GM04504 (cell line): ENCODE measurements at places on chromosomes 3 and 15.

- peak; percentile 22 for DNase-seq
Measured at GRCh38 chr3:33277193-33277882, at the start of gene FBXL2. Gene FBXL2 (plus strand): TSS chr3:33277442. CDS start chr3:33277513, 71 bp downstream.

DNA sequence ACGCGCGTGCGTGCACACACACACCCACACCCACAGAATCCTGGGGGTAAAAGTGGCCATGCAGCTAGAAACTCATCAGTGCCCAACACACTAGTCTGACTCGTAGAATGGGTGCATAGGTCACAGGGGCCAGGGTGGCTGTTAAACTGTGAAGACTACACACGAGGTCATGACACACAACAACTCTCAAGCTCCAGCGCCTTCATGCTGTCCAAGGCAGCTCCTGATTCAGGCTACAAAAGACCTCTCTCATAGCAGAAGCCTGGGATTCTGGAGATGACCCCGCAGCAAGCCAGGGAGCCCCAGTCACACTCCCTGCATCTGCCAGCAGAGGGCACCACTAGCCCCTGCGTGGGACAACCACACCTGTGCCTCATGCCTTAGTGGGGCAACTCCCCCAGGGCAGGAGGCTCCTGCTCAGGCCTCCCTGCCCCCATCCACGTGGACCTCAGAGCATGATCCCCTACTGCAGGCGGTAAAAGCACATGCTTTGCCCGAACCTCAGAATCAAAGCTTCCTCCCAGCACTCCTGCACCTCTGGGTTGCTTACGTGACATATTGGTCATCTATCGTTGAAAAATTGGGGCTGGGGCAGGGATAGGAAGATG lies 93.1 kb downstream of the LRIG1 start:
- DNase-seq = no peak

DNA sequence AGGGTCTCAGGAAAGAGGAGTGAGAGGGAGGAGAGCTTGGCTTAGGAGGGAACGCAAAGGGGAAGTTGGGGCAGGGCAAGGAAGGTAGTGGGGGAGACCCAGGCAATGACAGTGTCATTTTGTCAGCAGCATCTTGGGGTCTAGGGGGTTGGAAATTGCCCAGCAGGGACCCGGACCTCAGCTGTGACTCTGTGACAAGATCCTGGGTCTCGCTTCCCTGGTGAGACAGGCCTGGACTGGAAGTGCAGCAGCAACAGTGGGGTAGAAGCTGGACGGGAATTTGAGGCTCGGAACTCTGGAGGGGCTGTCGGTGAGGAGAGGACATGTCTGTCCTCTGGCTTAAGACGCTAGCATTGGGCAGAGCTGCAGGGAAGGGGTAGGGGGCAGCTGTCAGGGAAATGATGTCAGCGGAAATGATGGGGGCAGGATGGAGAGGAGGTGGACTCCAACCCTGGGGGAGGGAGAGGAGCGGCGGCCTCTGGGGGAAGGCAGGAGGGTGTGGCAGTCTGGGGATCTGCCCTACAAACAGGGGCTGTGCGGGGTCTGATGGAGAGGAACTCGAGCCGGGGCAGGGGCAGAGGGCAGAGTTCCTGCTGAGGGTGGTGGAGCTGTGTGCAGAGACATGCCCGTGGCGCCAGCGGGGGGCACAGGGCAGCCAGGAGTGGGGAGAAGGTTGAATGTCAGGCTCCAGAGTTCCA lies 12.3 kb downstream of the ANPEP start:
- no peak for DNase-seq

- no peak for DNase-seq
Measured at GRCh38 chr15:40637221-40637745, 43.2 kb downstream of the KNL1 start.

GRCh38 chr3:168802766-168803165 lies 707.0 kb upstream of the GOLIM4 start:
- no peak for DNase-seq

GRCh38 chr15:81242778-81243177 lies 46.1 kb downstream of the IL16 start:
- DNase-seq = no peak

GRCh38 chr3:108283006-108283405 lies 13.3 kb upstream of the HHLA2 start:
- no peak for DNase-seq

GRCh38 chr3:153595186-153595815 lies 433.3 kb downstream of the RAP2B start:
- peak; percentile 9 for DNase-seq

GRCh38 chr3:26682406-26682805 lies 59.8 kb downstream of the LRRC3B start:
- DNase-seq = no peak

GRCh38 chr3:150370122-150370602 lies 37.9 kb upstream of the TSC22D2 start:
- DNase-seq = peak; percentile 94

DNA sequence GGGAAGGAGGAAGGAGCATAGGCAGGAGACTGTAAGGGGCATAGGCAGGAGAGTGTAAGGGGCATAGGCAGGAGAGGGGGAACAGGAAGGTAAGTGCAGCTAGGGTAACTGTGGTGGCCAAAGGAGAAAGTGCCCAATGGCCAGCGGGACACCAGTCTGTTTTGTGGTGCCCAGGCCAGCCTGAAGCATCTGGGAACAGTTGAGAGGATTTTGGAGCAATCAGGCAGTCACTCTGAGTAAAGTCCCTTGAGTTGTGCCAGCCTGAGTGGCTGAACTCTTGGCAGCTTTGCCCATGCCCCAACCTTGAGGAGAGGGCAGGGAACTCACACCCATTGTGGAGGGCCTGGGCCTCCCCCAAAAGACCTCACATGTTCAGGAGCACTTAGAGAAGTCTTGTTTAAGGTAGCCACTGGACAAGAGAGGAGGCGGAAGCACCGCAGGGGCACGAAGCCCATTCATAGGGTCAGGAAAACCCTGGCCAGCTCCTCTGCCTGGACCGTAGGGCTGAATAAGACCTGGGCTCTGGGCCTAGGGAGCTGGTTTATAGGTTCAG lies 3.5 kb upstream of the TGM5 start:
- no peak for DNase-seq

DNA sequence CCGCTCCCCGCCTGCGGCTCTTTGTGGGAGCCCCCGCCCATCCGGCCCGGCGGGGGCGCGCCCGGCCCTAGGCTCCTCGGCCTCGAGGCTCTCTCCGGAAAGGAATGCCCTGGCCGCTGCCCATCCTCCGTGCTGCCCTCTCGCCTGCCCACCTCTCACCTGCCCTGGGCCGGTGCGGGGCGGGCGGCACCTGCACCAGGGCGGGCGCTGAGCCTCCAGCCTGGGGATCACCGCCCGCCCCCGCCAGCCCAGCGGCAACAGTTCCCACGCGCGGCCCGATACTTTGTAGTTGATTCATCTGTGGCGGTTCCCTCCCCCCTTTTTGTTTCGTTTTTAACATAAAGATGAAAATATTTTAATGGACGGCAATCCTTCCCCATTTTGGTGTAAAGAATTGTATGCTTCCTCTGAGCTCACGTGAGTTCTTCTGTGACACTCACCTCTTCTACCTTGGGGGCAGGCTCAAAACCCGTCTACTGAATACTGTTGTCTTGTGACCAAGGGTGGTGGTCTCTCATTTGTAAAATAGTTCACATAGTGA lies 1.9 kb downstream of the KLF13 start:
- no peak for DNase-seq

DNA sequence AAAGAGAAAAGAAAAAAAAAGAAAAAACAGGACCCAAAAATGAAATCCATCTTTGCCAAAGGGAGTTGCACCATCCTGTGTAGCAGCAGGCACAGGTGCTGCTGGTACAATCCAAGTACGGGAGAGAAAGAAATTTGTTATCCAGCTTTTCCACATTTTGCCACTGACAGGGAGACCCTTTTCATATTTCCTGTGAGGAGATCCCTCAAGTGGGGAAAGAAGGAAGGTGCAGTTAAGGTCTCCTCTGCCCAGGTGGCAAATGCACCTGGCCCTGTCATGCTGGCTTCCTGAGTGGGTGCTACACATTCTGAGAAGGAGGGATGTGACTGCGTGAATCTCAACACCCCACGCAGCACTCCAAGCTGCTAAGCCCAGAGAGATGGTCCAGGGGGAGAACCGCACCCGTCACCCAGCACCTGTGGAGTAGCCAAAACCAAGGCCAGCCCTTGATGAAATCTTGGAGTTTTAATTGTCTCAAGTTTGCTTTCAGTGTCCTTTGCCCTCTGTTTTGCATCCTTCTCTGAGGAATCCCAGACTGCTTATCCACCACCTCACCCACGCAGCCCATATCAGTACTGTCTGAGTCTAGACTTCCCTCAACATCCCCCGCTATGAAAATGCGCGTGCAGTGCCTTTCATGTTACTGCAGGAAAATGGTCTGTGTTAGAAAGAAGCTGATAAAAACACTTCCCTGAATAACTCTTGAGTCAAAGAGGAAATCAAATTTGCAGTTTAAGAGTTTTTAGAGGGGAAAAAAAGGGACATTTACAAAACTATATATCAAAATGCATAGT lies 141.9 kb upstream of the THBS1 start:
- no peak for DNase-seq

DNA sequence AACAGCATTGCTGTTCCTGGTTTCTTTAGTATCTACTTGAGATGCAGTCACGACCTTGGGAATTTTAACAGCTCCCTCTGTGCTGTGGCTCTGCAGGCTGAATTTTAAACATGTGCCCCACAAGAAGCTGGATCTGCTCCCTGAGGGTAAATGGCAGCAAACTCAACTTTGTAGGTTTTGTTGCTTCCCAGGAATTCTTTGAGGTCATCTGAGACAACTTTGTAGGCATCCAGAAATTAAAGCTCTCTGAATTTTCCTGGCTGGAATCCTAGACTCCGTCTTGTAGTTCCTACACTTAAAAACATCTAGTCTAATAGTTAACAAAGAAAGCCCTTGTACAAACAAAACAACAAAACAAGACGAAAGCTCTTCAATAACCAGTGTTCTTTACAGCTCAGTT lies 366.3 kb downstream of the FEZF2 start:
- peak; percentile 52 for DNase-seq

DNA sequence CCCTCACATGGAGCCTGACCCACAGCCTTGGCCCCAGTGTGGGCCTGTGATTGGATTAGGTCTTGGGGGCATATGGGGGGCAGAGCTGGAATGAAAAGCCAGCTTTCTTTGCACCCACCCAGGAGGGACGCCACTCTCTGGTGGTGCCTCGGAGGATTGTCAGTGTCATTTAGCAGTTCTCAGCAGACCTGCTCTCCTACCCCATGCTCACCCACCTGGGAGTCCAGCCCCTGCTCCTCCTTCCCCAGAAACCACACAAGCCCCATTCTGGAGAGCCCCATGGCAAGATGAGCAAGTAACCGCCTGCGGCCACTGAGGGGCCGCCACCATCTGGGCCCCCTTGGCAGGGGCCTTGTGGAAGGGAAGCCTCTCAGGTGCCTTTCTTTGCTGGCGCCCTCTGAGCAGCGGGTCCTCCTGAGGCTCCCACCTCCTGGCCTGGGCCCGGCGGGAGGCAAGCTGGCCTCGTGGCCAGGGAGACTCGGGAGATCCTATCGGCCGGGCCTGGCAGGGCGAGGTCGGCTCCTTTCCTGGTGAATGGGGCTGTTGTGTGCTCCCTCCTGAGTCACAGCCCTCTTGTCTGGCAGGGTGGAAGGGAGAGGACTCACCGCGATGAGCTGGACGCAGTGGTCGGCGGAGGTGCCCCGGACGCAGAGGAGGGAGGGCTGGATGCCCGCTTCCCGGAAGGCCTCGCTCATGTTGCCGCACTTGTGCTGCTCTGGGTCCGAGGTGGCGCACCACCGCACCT lies 2.3 kb downstream of the MELTF start:
- DNase-seq = no peak

- DNase-seq = no peak
Measured at GRCh38 chr3:59558906-59559720, 509.3 kb upstream of the CFAP20DC start.

DNA sequence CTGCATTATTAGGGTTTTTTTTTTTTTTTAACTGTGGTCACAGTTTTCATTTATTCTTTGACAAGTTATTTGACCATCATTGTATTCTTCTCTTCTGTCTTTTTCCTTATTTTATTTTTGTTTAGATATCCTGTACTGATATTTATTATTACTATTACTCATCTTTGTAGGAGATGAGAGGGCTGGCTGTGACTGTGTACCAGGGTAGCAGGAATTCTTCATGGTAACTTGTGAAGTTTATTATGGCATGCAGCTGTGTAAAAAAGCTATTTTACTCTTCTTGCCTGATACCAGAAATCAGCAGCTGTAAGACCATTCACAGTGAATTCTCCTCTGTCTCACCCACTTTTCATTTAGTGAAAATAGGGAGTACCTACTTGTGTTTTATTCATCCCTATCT lies 44.5 kb downstream of the ATP6V1A start:
- no peak for DNase-seq

- DNase-seq = no peak
Measured at GRCh38 chr15:40932156-40932555, 3.0 kb downstream of the DLL4 start.

- DNase-seq = no peak
Measured at GRCh38 chr3:157918402-157918801, 187.8 kb downstream of the SHOX2 start.

GRCh38 chr3:13704174-13704573 lies 155.2 kb downstream of the FBLN2 start:
- DNase-seq = no peak

- DNase-seq = peak; percentile 64
Measured at GRCh38 chr15:39409876-39410530, 170.9 kb upstream of the THBS1 start.

- DNase-seq = peak; percentile 8
Measured at GRCh38 chr3:10511809-10512494, 6.6 kb upstream of the ATP2B2 start.

DNA sequence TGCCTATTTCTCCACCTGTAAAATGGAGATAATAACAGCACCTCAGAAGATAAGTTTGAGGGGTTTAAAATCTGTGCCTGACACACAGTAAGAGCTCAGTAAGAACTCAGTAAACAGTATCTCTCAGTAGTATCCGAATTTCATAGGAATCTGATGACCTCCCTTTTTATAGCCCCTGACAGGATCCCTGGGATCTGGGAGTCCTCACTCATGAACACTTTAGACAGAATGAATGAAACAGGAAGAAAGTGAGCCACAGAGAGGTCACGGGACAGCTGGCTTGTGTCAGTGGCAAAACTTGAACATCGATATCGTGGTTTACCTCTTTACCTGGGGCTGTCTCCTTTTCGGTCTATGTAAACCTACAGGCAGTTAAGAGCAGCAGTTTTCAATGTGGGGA lies 51.2 kb downstream of the LRTM1 start:
- DNase-seq = no peak

DNA sequence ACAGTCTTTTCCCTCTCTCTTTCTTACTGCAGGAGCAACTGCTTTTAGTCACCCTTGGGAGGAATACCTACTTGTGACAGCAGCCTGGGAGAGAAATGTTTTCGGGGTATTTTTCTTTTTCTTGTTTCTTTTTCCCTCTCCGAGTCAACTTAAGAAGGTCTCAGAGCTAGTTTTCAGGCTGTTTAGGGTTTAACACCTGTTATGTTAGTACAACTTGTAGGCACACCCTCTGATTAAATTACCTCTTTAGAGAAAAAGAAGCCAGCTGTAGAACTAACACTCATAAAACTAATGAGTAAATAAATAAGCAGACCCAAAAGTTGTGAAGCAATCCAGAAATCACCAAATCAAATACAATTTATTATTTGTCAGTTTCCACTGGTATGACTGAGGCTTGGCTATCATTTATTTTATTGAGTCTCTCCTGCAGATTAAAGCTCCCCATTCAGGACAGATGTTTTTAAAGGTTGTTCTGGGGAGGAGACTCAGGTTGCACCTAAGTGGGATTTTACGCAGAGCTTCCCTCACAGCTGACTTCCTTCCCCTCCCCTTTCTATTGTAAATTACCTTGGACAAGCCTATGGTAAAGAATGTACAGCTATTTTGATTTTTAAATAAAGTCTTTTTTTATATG lies 112.5 kb downstream of the FOXB1 start:
- no peak for DNase-seq
